Osteocyte (in vitro differentiated cells): ENCODE measurements at places on chromosomes 1 and 21.
A peak's percentile ranks its signal among the peaks of the same experiment; 100 is the strongest.

DNA sequence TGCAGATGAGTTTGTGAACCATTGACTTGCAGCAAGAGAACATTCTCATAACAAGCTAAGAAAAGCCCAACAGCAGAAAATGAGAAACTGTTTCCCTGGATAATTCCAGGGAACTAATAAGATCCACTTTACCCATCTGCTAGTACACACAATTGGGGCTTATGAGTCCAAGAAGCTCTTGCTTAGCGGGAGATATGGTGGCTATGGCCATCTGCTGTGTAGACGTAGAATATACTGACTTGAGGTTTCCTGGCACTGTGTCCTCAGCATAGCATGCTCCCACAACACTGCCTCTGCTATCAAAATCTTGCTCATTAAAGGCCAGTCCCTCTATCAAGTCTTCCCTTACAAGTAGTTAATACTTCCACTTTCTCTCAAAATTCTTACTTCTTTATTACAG lies 6.8 kb upstream of the RXRG start:
- DNase-seq, result no peak

DNA sequence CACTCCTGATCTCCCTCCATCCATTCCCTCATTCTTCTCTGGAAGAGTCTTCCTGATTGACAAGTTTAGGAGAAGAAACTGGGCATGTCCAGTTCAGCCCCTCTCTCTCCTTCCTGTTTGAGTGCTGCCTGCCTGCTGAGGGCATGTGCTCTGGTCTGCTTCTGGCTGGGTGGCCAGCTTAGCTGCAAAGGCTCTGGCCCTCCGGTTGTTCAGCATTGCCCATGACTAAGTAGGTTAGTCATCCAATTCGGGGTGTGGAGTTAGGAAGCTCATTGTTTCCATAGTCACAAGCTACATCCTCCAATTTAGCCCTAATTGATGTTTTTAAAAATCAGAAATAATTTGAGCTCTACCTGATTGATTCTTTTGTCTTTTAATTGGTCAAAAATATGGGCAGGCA lies 25.6 kb upstream of the PLA2G2E start:
- no peak for DNase-seq

- no peak for DNase-seq
Observed at GRCh38 chr1:83773059-83773458, 225.9 kb downstream of the TTLL7 start.

- no peak for DNase-seq
Observed at GRCh38 chr1:153642161-153642560, 8.3 kb downstream of the CHTOP start.

DNA sequence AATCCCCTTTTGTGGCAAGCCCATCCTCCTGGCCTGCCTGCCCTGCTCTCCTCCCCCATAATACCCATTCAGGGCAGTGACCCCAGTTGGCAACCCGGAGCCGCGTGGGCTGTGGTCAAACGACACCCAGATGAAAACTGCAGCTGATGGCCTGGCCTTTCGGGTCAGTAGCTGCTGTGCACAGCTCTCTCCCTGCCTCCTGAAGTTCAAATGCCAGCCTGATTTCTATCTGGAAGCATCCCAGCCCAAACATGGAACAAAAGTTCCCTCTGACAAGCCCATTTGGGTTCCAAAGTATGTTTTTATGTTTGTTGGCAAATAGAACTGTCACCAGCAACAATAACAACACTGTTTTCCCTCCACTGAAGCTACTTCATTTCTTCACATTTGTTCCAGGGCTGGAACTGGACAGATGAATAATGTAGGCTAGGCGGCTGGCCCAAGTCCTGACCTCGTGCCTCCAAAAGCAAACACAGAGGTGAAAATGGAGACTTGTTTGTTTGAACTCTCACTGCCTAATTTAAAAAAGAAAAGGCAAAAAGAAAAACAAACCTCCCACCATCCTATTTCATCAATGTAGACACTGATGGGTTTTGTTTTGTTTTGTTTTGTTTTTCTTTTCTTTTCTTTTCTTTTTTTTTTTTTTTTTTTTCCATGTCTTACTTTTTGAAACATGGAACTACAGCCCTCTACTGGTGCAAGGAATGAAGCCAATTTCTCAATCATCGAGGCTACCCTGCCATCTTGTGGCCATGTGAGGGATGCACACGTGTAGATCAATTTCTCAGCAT lies 179.0 kb downstream of the ADSS2 start:
- DNase-seq, result peak; percentile 89

- peak; percentile 49 for DNase-seq
Observed at GRCh38 chr21:38831526-38832467, 26.1 kb downstream of the ETS2 start.

DNA sequence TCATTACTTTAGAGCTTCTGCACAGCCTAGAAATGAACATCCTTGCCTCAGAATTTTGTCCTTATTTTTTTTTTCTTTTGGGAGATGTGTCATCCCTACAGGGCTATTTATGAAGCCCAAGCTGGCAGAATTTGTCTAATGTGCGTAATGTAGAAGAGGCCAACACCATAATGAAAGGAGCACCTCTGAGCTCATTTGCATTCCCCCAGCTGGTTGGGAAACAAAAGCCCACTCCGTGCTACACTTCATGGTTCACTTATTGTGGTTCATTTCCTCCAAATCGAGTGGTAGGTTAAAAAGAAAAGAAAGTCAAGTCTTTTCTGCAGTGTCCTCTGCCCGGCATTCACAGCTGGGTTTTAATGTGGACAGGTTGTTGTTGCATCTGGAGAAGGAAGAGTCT lies 73.5 kb downstream of the KAZN start:
- no peak for DNase-seq

- DNase-seq, result no peak
Observed at GRCh38 chr1:206703661-206704060, 19.0 kb downstream of the MAPKAPK2 start.

DNA sequence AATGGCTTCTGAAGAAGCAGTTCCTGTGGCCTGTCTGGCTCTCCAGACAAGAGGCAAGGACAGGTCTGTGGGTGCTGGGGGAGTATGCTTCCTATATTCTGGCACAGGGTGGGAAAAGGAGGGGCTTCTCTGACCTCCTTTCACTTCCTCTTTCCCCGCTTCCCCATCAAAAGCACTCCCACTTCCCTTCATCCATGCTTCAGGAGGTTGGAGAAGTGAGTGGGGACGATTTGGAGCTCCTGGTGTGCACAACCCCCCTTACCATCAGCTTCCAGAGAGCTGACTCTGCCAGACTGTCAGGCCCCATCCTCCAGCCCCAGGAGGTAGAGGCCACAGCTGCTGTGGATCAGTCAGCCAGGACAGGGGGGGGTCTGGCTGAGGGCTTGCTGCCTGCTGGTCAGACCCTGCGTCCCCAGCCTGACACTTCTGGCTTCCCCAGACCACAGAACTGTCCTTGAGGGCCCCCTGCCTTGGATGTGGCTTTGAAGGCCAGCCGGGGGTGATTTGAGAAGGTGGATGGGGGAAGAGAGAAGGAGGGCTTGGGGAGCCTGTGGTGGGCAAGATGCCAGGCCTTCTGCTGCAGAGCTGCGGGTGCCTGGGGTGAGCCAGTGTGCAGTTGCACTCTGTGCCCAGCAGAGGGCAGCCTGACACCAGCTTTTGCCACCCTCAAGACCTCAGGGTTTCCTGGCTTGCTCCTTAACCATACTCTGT lies 21.5 kb upstream of the TMEM222 start:
- peak; percentile 96 for DNase-seq

GRCh38 chr1:61079898-61080336 lies 2.4 kb upstream of the NFIA start:
- no peak for DNase-seq

DNA sequence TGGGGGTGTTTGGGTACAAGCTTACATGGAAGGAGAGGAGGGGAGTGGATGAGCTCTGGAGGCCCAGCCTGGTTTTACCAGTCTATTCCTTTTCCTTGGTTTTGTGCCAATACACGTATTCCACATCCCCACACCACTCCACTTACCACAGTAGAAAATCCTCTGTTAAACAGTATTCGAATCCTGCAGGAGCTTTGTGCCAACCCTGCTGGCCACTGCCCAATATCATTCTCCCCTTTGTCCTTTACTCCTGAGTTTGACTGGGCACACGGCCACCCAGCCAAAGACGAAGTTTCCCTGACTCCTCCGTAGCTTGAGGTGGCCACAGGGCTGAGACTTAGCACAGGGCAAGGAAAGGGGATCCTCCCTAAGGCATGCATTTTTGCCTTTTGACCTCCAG lies 61.6 kb downstream of the TMCO4 start:
- DNase-seq, result no peak

- DNase-seq, result no peak
Observed at GRCh38 chr1:231663211-231663792, 36.7 kb downstream of the DISC1 start.

GRCh38 chr1:110672753-110673108 lies 2.0 kb downstream of the KCNA3 start:
- no peak for DNase-seq

DNA sequence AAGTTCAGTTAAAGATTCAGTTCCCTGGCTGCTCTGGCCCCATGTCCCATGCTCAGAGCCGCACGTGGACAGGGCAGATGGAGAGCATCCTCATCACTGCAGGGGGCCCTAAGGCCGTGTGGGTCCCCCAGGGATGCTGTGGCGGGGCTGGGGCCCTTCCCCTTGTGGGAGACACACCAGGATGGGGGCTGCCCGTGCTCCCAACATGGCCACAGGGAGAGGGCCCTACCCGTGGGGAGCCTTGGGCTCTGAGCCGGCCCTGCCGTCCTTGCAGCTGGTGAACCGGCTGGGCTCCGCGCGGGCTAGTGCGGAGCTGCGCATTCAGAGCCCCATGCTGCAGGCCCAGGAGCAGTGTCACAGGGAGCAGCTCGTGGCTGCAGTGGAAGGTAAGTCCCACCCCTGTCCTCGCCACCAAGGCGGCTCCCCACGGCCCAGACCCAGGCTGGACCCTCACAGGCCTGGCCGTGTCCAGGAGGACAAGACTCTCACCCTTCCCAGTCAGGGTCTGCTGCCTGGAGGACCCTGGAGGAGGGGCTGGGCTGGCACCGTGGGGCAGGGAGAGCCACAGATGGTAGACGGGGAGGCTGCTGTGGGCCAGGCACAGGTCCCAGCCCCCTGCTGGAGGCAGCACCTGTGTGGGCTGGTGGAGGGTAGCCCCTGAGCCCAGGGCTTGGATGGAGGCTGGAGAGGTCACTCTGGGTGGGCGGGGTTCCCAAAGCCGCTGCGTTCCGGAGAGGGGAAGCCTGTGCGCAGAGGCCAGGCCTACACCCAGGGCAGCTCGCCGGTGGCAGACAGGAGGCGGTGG lies 53.8 kb downstream of the TRIM11 start:
- DNase-seq, result no peak

DNA sequence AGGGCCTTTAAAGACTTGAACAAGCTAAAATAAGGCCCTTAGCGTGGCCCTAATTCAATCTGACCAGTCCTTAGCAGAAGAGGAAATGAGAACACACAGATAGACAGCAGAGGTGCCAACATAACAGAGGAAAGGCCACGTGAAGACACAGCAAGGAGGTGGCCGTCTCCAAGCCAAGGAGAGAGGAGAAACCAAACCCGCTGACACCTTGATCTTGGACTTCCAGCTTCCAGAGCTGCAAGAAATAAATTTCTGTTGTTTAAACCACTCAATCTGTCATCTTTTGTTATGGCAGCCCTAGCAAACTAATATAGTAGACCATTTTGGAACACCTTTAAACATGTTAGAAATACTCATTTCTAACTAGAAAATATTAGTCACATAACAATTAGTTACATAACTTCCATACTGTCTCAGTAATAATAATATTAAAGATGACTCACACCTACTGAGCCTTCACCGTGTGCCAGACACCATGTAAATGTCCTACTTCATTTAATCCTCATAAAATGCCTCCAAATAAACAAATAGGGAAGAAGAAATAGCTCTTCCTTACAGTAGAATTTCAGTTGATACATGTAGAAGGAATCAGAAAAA lies 47.9 kb downstream of the S1PR1 start:
- DNase-seq, result no peak

DNA sequence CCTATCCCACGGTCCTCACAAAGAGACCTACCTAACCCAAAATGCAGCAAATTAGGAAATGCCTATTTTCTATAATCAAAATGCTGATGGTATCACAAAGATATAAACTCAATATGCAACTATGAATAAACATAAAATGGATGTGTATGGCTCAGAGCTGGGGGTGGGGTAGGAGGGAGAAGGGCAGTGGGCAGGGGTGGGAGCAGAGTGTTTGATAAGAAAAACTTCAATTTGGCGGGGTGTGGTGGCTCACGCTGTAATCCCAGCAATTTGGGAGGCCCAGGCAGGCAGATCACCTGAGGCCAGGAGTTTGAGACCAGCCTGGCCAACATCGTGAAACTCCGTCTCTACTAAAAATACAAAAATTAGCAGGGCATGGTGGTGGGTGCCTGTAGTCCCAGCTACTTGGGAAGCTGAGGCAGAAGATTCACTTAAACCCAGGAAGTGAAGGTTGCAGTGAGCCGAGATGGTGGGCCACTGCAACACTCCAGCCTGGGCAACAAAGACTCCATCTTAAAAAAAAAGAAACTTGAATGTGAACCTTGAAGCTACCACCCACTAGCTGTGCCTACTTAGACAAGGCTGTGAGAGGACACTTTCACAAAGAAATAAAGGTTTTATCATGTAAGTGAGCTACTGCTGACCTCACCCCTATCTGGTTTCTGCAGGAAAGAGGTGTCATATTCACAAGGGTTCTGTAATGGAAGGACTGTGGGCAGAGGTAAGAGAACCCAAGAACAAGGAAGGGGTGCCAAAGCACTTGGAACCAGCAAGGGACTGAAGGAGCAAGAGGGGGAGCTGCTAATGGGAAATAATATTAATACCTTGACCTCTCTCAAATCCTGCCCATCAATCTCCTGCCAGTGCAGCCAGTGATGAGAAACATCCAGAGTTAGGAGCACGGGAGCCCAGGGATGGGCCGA lies 53.0 kb downstream of the HLCS start:
- DNase-seq, result peak; percentile 44

- DNase-seq, result peak; percentile 89
Observed at GRCh38 chr1:7975212-7975865, 13.8 kb downstream of the PARK7 start.

GRCh38 chr1:85406887-85407533 lies 57.9 kb downstream of the DDAH1 start:
- DNase-seq, result no peak

DNA sequence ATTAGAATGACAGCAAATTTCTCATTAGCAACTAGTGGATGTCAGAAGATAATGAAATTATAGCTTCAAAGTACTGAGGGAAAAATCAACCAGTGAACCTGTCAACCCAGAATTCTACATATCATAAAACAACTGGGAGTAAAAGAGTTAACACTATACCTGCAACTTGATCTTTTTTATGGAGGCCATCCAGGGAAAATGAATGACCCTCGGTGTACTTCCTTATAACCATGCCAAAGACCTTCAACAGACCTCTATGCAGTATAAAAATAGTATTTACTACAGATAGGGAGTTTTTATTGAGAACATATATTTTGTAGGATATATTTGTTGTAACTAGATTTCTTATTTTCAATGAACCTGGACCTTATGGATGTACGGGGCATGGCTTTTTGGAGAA lies 392.5 kb upstream of the ZRANB2 start:
- DNase-seq, result no peak

GRCh38 chr1:65421351-65422025 lies 1.0 kb downstream of the LEPR start:
- no peak for DNase-seq

- no peak for DNase-seq
Observed at GRCh38 chr1:48526008-48526710, 54.2 kb upstream of the SPATA6 start.

- DNase-seq, result no peak
Observed at GRCh38 chr1:208105756-208106155, 138.4 kb downstream of the PLXNA2 start.

- no peak for DNase-seq
Observed at GRCh38 chr1:113369699-113370098, 20.6 kb upstream of the MAGI3 start.
